Amniotic stem cell (primary cell): ENCODE measurements at places on chromosomes 6 and 20.

- no peak for DNase-seq
Measured at GRCh38 chr6:75065523-75065922, 140.3 kb downstream of the COL12A1 start.

- DNase-seq, result no peak
Measured at GRCh38 chr20:54098047-54098446, 27.7 kb upstream of the BCAS1 start.

DNA sequence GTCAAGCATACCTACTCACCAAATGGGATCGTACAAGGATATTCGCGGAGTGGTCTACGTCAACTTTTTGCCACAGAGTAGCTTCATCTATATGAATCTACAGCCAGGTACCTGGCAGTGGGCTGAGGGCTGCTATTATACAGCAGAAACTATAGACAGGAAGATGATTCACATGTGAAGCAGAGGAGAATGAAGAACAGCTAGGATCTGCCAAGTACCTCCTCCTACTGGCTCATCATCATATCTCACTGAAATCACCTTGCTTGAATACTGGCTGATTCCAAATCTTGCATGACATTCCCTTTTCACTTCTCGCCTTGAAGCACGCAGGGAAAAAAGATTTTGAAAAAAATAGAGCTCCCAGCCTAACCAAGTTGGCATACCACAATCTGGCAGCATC is 488.7 kb upstream of the NRSN1 start:
- no peak for DNase-seq

DNA sequence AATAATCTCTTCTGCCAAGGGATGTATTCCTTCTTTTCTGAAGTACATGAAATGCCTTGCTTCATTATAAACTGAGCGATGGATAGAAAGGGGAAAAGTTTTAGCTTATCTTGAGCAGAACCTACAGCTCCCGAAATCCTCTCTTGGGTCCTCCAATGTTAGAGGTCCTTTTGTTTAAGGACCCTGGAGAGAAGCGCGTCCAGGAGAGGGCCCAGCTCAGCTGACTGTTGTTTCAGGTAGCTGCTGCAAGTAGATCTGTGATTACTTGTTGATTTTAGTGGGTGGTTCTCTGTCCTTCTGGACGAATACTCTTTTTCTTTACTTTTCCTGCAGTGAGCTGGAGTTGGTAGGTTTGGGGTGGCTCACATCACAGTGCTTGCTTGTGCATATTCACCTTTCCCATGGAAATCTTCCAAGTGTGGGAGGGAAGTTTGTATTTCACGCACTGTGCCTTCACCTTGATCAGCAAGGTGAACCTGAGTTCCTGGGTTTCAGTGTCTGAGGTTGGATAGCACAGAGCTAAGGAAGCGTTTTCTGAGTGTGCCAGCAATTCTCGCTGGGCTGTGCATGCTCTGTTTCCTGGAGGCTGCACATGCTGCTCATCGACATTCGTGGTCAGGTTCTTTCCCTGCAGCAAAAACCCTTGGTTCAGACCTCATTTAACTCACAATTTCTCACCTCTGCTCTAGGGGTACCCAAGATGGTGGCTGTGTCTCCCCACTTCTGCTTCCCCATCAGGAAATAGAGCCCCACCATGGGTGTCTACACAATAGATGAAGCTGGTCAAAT is 176.3 kb downstream of the JARID2 start:
- DNase-seq, result no peak

DNA sequence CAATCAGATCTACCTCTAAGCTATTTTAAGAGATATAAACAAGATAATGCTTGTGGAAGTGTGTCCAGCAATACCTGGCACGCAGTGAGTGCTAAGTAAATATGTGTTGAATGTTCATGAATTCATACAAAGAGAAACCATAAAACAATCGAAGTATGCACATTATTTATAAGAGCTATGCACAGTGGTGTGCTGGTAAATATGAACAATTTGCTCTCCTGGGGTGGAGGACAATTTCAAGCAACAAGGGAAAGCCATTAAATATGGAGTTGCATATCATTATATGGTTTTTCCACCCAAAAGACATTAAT is 526.6 kb upstream of the MARCKS start:
- DNase-seq, result no peak

DNA sequence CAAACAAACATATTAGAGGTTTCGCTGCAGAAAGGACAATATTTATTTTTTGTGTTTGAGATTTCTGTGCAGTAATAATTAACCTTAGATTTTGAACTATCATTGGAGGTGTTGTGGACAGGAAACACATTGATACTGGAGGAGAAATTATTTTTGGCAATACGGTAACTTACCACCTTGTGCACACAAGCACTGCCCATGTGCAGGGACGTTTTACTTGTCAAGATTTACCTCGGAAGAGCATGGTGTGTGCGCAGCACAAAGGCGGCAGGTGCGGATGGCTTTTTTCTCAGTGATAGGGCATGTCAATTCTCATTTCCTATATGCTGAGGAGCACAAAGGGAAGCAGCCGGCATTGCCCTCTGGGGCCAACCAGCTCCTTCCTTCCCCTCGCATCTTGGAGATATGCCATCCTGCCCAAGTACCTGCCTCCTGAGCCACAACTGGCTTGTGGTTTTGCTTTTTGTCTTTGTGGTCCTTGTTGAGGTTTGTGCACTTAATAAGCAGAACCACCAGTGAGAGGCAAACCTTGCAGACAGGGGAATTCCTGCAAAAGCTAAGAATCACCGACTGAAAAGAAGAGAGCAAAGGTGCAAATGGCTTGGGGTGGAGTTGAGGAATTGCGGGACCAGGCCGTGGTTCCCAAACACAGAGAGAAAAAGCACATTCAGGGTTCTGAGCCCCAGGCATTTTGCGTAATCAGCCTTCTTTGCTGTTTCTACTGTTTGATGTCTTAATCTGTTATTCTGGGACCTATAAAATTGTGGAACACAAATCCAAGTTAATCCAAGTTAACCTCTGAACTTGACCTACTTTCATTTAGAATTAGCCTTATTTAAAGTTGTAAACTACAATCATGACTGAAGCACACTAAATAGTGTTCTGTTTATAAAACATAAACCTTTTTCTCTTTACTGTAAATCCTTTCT is 21.9 kb downstream of the SAMD5 start:
- DNase-seq, result no peak

GRCh38 chr6:9540534-9541126 is 874.2 kb downstream of the TFAP2A start:
- DNase-seq, result peak; percentile 35

DNA sequence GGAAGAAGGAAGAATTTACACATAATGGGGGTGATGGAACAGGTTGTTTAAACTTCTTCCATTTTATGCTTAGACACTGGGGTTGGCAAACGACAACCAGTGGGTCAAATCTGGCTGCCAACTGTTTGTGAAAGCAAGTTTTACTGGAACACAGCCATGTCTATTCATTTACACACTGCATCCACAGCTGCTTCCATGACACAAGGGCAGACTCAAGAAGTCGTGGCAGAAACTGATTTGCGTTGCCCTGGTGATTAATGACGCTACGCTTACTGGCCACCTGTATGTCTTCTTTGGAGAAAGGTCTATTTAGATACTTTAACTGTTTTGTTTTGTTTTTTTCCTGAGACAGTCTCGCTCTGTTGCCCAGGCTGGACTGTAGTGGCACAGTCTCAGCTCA is 19.0 kb downstream of the CTCFL start:
- no peak for DNase-seq

- no peak for DNase-seq
Measured at GRCh38 chr6:24856901-24857670, 58.4 kb upstream of the ARMH2 start.

- no peak for DNase-seq
Measured at GRCh38 chr6:16967470-16967817, 134.4 kb upstream of the STMND1 start.

GRCh38 chr20:4022386-4023286 is 7.3 kb upstream of the RNF24 start:
- no peak for DNase-seq

- DNase-seq, result no peak
Measured at GRCh38 chr6:15025446-15025845, 220.4 kb upstream of the JARID2 start.

DNA sequence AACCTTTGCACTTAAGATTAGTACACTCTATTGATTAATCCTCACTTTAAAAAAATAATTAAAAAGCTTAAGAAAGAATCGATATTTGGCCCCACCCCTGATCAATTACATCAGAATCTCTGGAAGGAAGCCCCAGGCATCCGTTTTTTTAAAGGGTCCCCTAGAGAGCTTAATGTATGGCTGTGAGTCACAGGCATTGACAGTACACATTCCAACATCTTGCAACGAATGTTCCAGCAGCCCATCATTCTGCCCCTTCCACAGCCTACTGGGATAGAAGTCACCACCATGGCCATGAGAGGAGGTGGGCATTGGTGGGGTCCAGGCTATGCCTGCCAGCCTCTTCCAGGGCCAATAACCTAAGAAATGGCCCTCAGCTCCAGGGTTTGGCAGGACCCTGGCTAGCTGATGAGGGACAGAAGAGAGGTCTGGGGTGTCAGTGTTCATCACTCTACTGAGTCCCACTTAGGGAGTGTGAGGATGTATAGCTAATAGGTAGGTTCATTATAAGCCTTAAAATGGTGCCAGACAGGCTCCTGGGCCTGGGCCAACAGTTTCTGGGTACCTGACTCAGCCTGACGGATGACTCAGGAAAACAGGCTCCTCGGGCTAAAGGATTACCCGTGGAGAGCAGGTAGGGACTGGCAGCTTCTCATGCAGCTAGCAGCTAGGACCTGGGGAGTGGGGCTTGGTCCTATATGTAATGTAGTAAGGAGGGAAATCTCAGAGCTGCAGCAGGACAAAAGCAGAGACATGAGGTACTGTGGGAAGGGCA is 40.4 kb downstream of the MDGA1 start:
- no peak for DNase-seq

DNA sequence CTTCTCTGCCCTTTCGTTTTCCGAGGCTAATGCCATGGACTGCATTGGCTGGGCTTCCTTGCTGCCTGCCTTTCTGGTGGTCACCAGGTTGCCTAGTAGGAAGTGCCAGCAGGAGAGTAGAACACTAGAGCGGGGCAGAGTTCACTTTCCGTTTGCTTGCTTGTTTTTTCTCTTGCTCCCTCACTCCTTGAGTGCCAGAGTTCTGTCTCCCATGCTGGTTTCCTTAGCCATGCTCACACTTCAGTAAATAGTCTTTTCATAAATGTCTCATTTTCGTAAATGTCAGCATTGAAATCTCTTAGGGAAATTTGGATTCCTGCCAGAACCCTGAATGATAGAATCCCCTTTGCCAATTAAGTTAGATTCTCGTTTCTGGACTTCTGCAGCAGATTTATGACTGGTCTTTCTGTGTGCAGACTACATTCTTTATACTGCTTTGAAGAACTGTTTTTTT is 63.9 kb downstream of the FAM83B start:
- DNase-seq, result no peak

- peak; percentile 3 for DNase-seq
Measured at GRCh38 chr6:31203345-31203979, 33.0 kb upstream of the POU5F1 start.

- DNase-seq, result no peak
Measured at GRCh38 chr6:31597006-31597405, 4.2 kb upstream of the NCR3 start.
